ENCODE measurements at places on chromosomes 6 and 20.

DNA sequence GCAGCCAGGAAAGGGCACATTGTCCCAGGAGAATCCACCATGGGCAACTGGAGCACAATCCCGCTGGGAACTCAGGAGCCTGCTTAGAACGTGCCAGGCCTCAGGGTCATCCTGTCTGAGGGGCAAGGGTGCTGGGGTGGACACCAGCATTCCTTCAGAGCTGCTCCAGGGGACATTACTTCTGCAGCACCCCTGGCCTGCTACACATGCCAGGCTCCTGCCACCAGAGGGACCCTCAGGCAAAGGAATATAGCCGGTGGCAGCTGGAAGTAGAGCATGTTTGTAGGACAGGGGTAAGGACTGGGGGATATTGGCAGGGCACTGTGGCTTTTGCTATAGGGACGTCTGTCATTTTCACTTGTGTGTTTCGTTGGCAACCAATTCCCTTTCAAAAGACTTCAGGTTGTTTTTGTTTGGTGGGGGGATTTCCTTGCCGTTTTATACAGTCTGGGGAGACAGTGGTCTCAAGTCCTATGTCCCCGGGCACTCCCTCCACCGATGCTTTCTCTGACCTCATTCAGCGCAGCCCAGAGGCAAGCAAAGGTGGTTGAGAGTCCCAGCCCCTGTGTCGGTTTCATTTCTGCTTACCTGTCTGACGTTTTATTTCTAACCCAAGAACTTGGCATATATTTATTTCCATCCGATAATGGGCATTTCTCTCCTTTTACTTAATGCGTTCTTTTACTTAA, 130.8 kb downstream of the JPH2 start:
- peak; percentile 47 for DNase-seq

DNA sequence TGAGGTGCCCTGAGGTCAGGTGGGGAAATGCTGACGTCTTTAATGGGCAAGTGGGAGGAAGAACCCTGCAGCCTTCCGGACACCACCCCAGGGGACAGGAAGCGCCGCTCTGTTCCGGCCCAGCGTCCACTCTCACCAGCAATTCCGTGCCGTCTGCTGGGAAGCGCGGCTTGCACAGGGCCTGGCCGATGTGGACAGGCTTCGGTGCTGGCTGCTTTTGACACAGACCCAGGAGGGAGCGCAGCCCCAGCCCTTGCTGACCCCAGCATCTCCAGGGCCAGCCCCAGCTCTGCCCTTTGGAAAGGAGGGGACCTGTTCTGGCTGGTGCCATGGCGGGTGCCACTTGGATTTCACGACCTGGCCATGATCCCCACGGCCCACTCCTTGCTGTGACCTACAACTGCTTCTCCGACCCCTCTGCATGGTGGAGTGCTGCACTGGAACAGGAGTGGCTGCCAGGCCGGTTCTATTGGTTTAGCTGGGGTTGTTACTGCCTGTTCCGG, 123.2 kb downstream of the DLL1 start:
- no peak for DNase-seq

DNA sequence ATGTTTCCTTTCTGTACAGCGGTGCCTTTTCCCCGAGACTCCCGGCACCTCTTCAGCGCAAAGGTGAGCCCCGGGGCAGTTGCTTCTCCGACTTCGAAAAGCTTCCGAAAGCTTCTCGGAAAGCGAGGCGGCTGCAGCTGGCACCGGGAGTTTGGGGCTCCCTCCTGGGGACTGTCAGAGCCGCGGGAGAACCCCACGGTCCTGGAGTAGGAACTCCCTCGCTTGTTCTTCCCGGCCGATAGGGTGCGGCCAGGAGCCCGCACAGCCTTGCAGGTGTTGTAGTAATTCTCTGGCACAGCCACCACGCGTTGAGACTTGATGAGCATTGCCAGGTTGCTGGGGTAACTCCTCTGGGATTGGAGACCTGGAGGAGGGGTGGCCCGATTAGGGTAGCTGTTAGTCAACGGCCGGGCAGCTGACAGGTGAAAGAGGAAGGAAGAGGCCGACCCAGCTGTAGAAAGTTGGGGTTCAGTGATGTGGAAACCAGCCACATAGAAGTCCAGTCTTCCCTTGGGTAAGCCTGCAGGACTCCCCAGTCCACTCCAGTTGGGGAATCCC, 721 bp downstream of the KDM1B start:
- DNase-seq = peak; percentile 16

GRCh38 chr6:159043251-159043650, 1.5 kb downstream of the TAGAP start:
- DNase-seq = no peak

GRCh38 chr20:40813029-40813431, 124.0 kb upstream of the MAFB start:
- no peak for DNase-seq

DNA sequence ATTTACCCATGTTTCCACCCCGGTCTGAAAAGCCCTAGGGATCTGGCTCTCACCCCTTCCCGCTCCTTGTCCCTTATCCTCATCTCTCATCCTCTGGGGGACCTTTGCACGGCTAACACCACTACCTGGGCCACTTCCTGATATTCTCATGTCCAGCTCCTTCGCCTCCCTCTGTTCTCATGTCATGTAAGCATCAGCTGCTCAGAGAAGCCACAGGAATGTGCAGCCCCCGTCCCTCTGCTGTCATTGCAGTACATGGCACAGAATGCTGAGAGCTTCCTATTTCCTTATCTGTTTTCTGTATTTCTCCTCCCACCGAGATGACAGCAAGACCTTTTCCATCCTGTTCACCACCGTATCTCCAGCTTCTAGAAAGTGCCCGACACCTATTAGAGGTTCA, 102.4 kb downstream of the MTHFD1L start:
- no peak for DNase-seq

GRCh38 chr20:25296094-25297093, 48.5 kb downstream of the PYGB start:
- DNase-seq = no peak

- no peak for DNase-seq
These were observed 43.8 kb upstream of the AFDN start for GRCh38 chr6:167782698-167783517.

DNA sequence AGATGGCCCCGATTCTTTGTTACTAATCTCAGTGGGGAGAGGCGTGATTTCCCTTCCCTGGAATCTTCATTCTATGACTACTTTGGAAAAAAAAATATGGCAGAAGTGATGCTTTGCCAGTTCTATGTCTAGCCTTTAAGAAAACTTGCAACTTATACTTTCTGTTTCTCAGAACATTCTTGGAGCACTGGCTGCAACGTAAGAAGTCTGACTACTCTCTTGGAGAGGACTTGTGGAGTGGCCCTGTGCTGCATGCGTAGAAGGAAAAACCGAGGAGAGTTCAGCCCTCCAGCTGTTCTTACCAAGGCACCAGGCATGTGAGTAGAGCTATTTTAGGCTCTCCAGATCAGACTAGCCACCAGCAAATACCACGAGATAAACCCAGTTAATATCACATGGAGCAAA, 77.6 kb upstream of the STXBP5 start:
- no peak for DNase-seq

All from stimulated activated CD8-positive, alpha-beta memory T cell treated with anti-CD3 and anti-CD28 coated beads, Interleukin-2, amount 100 ng/mL, for 1 hour (primary cell).